ENCODE measurements at places on chromosomes 2 and 18.

DNA sequence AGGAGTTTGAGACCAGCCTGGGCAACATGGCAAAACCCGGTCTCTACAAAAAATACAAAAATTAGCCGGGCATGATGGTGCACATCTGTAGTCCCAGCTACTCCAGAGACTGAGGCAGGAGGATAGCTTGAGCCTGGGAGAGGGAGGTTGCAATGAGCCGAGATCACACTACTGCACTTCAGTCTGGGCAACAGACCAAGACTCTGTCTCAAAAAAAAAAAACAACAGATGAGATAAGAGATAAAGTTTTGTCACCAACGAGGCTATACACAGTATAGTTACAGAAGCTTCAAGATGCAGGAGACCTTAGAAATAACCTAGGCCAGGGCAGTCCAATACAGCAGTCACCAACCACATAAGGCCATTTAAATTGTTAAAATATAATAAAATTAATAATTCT lies 9.4 kb downstream of the FAM124B start:
- DNase-seq, result no peak

- peak; percentile 97 for DNase-seq
Measured at GRCh38 chr2:27050996-27051901, at the start of gene AGBL5. AGBL5 (plus strand) TSS chr2:27051668; CDS start chr2:27052959, 1,291 bp downstream.

GRCh38 chr2:118696786-118697465 lies 150.5 kb downstream of the EN1 start:
- no peak for DNase-seq

GRCh38 chr18:64090876-64091275 lies 58.0 kb downstream of the LINC00305 start:
- no peak for DNase-seq

- DNase-seq, result no peak
Measured at GRCh38 chr2:234453216-234453615, 43.7 kb downstream of the ARL4C start.

DNA sequence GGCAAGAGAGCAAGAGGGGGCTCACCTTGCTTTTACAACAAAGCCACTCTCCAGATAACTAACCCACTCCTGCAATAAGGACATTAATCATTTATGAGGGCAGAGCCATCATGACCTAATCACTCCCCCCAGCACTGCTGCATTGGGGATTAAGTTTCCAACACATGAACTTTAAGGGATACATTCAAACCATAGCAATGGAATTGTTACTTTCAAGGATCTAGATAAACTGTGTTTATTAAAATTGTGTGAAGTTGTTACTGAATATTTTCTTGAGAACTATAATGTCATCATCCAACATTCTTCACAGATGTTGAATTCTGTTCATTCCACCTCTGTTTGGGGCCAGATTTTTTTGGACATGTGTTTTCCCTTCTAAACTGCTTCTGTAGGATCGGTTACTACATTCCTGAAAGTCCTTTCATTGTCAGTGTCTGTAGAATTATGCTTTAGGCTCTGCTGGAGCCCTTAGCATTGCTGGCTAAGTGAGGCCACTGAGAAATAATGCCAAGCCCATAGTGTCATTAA lies 50.4 kb downstream of the SPATS2L start:
- no peak for DNase-seq

DNA sequence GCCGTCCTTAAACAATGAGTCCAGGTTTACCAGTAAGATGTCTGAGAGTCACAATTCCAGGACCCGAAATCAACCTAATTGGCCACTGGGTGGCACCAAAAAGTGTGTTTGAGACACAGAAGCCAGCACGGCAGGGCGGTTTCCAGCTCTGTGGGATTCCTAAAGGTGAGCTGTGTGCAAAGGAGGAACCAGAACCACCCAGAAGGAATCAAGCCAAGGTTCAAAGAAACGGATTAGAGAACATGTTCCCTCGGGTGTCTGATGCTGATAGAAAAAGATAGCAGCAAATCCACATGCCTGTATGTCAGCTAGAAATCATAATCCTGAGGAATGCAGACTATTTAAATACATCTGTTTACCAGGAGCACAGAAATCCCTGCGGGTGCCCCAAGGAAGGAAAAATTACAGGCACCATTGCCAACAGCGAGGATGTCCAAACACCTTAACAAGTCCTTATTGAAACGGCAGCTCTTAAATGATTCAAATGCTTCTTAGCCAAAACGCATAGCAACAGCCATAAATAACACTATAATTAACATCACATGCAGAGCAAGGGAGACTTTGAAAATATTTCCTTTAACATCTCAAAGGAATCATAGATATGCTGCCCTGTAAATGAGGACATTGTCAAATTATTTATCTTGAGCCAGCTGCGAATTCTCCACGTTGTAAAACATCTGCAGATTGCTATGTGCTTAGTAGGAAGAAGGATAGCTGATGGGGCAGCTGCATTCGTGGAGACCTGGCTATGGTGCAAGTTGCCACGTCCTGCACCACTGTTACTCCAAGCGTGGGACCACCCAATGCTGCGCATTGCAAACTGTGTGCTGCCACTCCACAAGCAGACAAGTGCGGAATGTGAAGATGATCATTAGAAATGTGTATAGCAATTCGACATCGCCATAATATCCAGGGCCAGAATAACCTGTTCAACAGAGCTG lies 318.7 kb upstream of the NCKAP5 start:
- DNase-seq, result peak; percentile 83

GRCh38 chr2:206881708-206882410 lies 57.5 kb upstream of the CPO start:
- peak; percentile 27 for DNase-seq

- no peak for DNase-seq
Measured at GRCh38 chr2:237141571-237142051, 55.9 kb downstream of the COPS8 start.

- DNase-seq, result no peak
Measured at GRCh38 chr2:19540739-19541525, 182.5 kb upstream of the OSR1 start.

DNA sequence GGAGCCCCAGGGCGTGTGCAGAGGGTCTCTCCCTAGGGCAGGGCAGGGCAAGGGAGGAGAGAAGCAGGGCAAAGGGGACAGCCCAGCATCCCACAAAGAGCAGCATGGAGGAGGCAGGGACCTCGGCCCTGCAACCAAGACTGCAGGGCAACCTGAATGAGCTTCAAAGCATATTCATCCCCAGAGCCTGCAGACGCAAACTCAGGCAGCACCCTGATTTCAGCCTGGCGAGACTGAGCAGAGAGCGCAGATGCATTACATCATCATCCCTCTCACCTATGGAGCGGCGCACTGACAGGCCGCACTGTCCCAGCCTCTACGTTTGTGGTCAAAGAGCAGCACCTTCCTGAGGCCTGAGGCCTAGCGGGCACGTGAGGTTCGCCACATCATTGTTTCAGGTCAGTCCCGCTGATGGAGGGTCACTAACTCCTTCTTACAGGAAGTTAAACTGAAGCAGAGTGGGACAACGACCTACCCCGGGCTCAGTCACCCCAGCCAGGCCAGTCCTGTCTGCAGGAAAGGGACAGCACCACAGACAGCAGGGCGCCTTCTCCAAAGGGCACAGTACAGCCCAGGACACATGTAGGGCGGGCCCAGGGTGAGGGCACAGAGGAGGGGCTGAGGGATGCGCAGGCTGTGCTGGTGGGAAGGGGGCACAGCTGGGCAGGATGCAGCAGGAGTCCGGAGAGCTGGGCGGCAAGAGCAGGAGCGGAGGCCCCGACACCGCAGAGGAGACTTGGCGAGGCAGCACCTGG lies 67.2 kb upstream of the RAB6C start:
- peak; percentile 22 for DNase-seq

DNA sequence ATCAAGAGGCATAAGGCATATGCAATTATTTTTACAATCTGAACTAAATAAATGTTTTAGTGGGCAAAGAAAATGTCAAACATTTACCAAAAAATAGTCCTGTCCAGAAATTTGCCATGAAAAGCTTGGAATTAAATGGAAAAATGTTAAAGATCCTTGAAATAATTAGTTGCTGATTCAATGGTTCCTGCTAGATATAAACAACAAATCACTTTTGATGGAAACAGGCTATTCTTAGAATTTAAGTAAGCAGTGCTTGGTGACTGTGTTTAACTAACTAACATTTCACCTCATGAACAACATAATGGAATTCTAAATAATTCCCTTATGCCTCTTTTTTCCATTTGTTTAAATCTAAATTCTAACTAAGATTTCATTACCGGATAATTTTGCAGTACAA lies 3.9 kb downstream of the RND3 start:
- no peak for DNase-seq

GRCh38 chr2:40434731-40435271 lies 17.1 kb downstream of the SLC8A1 start:
- DNase-seq, result no peak

- DNase-seq, result no peak
Measured at GRCh38 chr2:222598611-222599010, 57.3 kb downstream of the FARSB start.

GRCh38 chr2:224843141-224843540 lies 127.0 kb upstream of the CCDC195 start:
- DNase-seq, result no peak

DNA sequence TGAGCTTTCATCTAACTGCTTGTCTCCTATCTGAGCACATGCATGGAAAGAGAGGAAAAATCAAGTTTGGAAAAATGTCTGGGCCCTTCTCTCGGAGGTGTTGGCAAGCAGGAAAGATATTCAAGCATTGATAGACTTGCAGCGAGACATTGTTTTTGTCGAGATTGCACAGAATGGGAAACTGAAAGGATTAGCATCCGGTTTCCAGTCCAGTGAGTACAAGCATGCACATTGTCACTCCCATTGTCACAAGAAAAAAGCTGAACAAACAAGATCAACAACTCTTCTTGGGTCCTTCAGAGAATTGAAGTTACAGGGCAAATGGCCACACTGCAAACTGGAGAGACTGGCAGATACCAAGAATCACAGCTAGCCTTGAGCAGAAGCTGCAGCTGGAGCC lies 19.6 kb upstream of the MC5R start:
- no peak for DNase-seq

DNA sequence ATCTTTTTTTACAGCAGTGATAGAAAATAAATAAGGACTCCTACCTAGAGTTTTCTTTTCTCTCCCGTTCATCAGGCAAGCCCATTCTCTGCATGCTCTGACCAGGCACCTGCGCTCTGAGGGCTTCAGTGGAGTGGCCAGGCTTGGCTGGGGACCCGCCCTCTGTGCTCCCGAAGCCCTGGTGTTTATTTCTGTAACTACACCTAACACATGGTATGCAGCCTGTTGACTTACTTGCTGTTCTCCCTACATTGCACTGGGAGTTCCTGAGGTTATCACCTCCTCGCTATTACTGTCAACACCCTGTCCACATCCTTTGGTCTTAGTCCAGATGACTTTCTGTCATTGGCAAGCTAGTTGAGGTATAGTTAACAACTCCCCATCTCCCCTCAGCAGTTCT lies 317.7 kb downstream of the LPIN1 start:
- DNase-seq, result no peak

DNA sequence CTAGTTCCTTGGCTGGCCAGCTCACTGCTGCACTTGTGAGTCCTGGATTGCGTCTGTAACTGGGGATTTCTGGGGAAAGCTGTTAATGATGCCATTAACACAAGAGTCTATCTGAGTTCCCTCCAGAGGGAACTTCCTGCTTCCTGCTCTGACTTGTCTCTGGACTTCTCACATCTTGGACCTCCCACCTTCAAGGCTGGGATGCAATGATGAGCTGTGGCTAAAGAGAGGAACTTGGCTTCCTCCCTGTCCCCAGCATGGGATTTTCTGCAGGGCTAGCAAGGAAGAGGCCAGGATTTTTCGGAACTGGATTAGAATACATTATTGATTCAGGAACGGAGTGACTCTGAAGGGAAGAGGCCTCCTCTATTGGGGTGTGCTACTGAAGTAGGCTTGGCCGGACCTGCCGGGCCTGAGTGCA lies 155.5 kb downstream of the CLIP4 start:
- no peak for DNase-seq

GRCh38 chr18:57816208-57816954 lies 13.3 kb upstream of the ATP8B1 start:
- DNase-seq, result no peak

- no peak for DNase-seq
Measured at GRCh38 chr2:156756516-156756915, 320.3 kb downstream of the GPD2 start.

DNA sequence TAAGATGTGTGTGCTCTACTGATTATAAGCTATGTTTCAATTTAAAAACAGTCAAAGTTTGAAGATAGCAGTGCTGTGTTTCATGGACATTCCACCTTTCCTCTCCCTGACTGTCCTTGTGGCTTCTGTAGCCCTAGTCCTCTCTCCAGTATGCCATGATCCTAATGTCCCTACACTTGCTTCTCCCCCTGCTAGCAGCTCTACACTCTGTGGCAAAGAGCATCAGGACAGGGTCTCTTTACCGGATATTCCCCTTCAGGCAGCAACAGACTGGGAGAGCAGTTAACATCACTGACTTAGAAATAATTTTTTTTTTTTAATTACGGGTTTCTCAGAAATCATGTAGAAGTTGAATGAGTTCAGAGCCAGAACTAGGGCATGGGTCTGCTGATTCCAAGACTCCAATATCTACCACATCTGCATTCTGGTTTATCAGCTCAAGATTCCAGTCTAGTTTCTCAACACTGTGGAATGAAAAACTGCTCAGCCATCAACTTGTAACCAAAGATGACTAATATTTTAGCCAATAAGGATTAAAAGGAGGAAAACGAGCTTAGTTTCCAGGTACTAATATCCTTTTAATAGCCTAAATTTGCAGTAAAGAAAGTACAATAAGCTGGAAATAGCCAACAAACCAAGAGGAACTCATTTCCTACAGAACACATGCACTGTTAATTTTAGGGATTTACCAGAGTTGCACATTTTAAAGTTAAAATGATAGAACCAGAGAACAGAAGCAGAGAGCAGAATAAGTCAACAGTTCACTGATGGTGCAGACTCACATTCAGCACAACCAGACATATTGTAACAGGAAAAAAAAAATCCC lies 45.2 kb downstream of the TMEM131 start:
- no peak for DNase-seq

DNA sequence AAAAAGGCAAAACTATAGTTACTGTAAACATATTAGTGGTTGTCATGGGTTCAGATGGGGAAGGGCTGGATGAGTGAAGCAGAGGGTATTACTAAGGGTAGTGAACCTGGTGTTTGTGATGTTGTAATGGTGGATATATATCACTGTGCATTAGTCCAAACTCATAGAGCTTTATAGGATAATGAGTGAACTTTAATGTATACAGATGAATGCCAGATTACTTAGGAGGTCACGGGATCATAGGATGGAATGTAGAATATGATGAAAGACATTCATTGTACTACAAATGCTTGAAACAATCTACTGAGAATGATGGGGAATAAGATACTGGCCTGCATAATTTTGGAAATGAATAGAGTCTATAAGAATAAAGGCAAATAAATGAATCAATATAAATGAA lies 226.7 kb upstream of the ZNF804A start:
- DNase-seq, result no peak

GRCh38 chr2:130823886-130824491 lies 12.7 kb upstream of the ARHGEF4 start:
- no peak for DNase-seq

- DNase-seq, result no peak
Measured at GRCh38 chr2:63698786-63699548, 110.2 kb downstream of the MDH1 start.

GRCh38 chr2:101630224-101630949 lies 67.1 kb upstream of the MAP4K4 start:
- peak; percentile 91 for DNase-seq

GRCh38 chr2:17667898-17668297 lies 85.7 kb downstream of the SMC6 start:
- no peak for DNase-seq

All from stomach (tissue), 19 donors.